ENCODE measurements at places on chromosomes 7 and 10.

- DNase-seq: no peak
Observed at GRCh38 chr7:30923009-30923773, 11.5 kb downstream of the AQP1 start.

DNA sequence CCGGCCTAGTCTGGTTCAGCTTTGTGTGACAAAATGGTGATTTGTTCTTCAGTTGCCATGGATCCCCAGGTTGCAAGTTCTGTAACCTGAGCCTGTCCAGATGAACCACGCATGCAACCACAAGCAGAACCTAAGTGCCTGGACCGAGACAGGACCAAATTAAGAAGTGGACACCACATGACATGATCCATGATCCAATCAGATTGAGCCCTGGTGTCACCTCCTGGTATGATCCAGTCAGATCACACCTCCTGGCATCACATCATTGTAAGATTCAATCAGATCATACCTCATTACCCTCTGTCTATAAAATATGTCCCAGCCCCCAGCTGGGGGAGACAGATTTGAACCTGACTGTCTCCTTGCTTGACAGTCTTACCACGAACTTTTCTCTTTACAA lies 70.0 kb downstream of the MALSU1 start:
- no peak for DNase-seq

DNA sequence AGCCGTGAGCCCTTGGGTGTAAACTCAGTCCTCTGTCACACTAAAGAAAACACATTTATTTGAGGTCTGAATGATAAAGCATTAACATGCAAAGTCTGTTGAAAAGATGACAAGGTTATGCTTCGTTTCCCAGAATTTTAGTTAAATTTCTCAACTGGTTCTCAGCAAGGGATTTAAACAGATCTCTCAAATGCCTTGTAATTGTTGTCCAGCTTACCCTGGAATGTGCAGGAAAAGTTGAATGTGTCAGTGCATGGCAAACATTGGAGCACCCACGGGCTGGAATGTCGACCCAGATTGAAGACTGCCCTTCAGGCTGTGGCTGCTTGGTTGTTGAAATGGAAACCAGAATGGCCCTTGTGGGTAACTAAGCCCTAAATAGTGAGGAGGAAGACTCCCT lies 191.8 kb downstream of the TRIL start:
- DNase-seq: no peak

DNA sequence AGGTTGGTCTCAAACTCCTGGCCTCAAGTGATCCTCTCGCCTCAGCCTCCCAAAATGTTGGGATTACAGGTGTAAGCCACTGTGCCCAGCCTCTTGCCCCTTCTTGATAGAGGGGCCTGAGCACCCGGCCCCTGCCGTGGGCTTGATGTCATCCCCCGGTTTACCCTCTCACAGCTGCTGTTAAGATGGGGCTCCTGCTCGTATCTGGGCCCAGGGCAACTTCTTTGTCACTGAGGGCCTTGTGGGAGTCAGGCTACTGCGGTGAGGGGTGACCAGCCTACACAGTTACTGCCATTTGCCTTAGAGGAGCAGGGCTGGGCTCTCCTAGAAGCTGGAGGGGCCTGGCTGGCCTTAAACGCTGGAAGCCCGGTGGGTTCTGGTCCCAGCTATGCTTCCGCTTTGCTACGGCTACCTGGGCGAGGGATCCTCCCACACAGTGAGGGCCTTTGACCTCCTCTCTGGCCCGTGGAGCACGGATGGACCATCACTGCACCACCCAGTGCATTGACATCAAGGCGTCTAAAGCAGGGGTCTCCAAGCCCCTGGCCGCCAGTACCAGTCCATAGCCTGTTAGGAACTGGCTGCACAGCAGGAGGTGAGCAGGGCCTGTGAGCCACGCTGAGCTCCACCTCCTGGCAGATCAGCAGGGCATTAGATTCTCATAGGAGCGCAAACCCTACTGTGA lies 1.1 kb upstream of the TMEM130 start:
- DNase-seq: no peak

GRCh38 chr7:101565601-101566209 lies 63.4 kb downstream of the MYL10 start:
- DNase-seq: no peak

- DNase-seq: no peak
Observed at GRCh38 chr10:17236468-17237148, 8.6 kb downstream of the VIM start.

GRCh38 chr10:127227027-127227426 lies 30.6 kb upstream of the INSYN2A start:
- no peak for DNase-seq

DNA sequence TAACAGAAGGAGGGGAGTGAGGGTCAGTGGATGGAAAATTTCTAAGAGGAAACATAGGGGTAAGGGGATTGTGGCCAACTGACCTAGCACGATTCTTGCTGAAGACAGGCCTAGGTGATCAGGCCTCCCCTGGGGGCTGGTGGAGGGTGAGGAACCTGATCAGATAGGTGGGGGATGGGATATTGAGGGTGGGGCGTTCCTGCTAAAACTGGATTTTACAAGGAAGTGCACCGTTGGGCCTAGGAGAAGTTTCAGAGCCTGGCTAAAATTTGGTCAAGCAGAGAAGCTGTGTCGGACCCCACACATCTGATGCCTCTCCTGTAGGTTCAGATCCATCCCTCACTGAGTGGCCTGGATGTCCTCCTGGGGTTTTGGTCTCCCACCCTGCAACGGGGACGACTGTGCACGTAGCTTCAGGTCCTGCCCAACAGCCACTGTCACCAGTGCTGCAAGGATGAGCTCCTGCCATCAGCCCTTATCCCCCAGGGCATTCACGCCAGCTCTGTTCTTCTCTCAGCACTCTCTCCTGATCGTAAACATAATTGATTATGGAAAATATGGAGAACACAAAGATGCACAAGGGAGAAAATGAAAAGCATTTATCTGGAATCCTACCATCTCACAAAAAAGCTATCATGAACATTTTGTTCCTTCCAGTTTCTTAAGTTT lies 89.9 kb downstream of the ADCY1 start:
- DNase-seq: peak; percentile 2

- DNase-seq: no peak
Observed at GRCh38 chr10:6917125-6917524, 337.0 kb upstream of the PRKCQ start.

DNA sequence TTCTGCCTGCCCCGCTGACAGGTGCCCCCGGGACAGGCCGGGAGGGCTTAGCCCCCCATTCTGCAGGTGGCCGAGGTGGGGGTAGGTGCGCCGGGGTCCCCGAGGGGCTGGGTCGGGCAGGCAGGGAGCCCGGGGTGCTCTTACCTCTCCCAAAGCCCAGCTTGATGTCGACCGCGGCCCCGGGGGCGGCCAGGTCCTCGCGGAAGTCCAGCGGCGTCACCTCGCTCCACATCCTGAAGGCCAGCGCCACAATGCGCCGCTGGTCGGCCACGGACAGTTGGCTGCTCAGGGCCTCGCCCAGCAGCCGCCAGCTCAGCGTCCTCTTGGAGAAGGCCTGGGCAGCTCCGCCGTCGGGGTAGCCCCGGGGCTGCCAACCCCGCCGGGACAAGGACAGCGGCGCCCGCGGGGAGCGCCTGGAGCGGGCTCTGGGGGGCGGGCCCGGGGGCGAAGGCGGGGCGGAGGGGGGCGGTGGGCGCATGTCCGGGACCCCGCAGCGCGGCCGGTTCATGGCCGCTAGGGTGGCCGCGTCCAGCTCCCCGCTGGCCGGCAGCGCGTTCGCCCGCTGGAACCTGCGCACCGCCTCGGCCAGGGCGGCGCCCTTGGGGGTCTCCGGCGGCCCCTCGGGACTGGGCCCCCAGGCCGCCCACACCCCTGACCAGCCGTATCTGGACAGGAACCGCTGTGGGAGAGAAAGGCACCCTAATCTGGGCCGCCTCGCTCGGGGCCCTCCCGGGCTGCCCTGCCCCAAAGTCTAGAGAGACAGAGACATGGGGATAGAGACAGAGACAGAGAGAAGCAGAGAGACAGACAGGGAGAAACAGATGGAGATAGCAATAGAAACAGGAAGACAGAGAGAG lies 1.7 kb downstream of the MMP21 start:
- DNase-seq: no peak

GRCh38 chr10:7529638-7530037 lies 118.8 kb upstream of the SFMBT2 start:
- DNase-seq: peak; percentile 21

GRCh38 chr7:42445691-42446090 lies 208.7 kb upstream of the GLI3 start:
- DNase-seq: no peak

DNA sequence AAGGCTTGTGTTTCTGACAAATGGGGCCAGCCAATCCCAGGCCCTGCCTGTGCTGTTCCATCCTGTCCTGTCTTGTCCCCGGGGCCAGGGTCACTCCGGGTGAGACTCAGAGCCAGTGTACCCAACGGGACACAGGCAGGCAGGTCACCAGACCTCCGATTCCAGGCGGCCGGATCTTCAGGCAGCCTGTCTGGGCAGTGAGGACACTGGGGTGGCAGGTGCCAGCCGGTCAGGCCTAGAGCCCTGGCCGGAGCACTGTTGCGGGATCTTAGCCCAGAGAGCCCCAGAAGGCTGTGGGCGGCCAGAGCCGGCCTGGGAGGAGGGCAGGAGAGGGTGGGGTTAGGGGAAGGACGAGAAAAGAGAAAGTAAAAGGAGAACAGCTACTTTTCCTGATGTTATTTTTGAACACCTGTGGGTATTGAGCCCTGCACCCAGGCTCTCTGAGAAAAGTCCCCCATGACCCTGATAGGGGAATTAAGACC lies 134.3 kb upstream of the TNRC18 start:
- DNase-seq: peak; percentile 30

GRCh38 chr10:104316321-104317099 lies 21.8 kb downstream of the ITPRIP start:
- no peak for DNase-seq

GRCh38 chr7:57424515-57425238 lies 25.3 kb upstream of the ZNF716 start:
- DNase-seq: no peak

DNA sequence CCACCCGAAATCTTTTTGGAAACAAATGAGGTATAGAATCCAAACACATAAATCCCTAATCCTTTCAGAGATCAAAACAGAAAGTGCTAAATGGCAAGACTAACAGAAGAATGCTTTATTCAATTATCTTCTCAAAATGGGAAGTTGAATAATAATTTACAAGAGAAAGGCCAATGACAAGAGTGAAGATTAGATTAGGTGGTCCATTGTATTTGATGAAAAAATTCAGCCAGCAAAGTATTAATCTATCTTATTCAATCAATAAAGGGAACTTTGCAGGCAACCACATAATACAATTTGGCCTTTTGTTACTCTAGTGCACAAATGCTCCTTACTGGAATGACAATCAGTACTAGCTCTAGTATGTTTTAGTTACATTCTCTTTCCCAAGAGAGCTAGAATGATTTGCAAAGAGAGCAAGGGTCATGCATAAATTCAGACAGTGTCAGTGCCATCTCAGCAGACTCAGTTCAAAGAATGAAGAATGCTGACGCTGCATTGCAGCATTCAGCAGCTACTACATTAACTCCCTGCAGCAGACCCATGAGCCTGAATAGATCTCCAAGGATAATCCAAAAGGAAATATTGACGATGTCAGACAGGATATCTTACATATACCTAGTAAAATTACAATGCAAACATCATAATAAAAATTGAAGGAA lies 131.8 kb downstream of the ANK3 start:
- DNase-seq: no peak

DNA sequence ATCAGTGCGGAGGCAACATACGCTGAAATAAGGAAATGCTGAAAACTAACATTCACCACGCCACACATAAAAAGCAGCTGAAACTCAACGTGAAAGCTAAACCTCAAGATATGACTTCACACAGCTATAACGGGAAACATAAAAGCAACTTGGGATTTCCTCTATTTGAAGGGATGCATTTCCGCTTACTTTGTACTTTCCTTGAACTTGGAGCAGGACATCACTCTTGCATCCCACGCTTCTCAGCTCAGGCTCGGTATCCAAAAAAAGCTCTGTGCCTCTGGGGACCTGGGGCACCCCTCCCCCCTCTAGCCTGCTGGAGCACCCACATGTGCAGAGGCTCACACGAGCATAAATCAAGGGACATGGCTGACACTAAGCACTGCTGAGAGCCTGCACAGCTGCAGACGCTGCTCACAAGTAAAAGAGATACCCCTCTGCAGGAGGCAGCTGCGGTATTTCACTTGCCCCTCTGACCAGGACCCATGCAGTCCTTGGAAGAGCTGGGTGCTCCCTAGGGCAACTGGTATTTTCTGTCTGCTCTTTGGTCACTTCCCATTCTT lies 34.2 kb downstream of the PARD3 start:
- no peak for DNase-seq

- no peak for DNase-seq
Observed at GRCh38 chr10:103724771-103725170, 130.6 kb downstream of the SH3PXD2A start.

DNA sequence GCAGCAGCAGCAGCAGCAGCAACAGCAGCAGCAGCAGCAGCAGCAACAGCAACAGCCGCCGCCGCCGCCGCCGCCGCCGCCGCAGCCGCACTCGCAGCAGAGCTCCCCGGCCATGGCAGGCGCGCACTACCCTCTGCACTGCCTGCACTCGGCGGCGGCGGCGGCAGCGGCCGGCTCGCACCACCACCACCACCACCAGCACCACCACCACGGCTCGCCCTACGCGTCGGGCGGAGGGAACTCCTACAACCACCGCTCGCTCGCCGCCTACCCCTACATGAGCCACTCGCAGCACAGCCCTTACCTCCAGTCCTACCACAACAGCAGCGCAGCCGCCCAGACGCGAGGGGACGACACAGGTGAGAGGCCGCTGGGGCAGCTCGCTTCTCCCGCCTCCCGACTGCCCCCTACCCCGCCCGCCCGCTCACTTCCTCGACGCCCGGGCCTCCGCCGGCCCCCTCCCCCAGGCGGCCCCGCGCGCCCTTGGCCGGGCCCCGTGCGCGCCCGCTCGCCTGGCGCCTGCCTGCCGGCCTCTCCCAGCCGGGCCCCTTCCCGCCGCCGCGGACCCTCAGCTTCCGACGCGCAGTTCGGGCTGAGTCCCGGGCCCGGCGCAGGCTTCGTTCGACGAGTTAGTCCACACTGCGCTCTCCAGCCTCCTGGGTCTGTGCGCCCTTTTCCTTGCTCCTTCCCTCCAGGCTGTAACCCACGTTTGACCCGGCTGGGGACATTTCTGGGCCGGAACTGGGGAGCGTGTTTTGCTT lies 882 bp downstream of the DLX6 start:
- DNase-seq: peak; percentile 32

GRCh38 chr10:42888504-42889095 lies 106.0 kb downstream of the BMS1 start:
- no peak for DNase-seq

DNA sequence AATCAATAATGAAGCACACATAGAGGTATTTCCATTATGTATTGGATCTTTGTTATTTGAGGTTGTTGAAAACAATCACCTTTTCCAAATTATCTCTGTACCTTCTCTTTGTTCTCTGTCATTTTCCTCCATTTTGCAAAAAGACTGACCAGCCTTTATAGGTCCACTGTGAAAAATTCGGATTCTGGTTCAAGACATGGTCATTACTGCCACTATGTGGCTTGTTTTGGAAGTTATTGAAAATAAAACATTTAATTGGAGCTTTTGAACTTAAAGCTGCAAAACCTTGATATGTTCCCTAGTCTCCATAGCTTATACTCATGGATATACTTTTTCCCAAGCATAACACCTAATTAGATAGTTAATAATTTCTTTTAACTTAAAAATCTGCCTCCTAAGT lies 1094.4 kb downstream of the NRG3 start:
- no peak for DNase-seq

- no peak for DNase-seq
Observed at GRCh38 chr10:120511165-120511564, 54.1 kb downstream of the PLPP4 start.

Data from prostate gland (tissue), 2 donors.